ENCODE measurements at places on chromosomes 3 and 15.

GRCh38 chr3:105385179-105385578 is 18.5 kb downstream of the ALCAM start:
- H3K27me3 ChIP-seq, result no peaks in the 10 kb centered on the region
- H3K4me1 ChIP-seq, result peaks cover 9% of the 10 kb centered on the region
- no peak for DNase-seq
- H3K36me3 ChIP-seq, result peaks cover 16% of the 10 kb centered on the region

GRCh38 chr3:197327701-197328100 is 29.3 kb upstream of the DLG1 start:
- no peak overlapping the region for H3K27ac ChIP-seq
- H3K27me3 ChIP-seq, result no peaks in the 10 kb centered on the region
- DNase-seq, result no peak
- no peaks in the 10 kb centered on the region for H3K36me3 ChIP-seq
- H3K4me3 ChIP-seq, result no peak overlapping the region

DNA sequence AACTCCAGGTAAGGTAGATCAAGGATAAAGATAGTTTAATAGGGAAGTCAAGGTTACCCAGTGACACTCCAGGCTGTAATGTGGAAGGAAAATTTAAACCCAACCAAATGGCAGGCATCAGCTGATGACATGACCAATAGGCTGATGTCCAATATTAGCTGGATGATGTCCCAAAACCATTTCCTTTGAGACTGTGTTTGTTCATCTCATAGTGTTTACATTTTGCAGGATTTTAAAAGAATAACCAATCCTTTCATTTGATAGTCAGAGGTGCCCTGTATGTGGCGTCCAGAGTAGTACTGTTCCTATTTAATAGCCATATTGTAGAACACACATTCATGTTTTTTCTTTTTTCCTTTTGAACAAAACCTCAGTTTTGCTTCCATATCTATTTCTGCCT is 23.3 kb upstream of the TMEM158 start:
- DNase-seq, result no peak
- no peak overlapping the region for H3K27ac ChIP-seq
- no peak overlapping the region for H3K4me3 ChIP-seq

DNA sequence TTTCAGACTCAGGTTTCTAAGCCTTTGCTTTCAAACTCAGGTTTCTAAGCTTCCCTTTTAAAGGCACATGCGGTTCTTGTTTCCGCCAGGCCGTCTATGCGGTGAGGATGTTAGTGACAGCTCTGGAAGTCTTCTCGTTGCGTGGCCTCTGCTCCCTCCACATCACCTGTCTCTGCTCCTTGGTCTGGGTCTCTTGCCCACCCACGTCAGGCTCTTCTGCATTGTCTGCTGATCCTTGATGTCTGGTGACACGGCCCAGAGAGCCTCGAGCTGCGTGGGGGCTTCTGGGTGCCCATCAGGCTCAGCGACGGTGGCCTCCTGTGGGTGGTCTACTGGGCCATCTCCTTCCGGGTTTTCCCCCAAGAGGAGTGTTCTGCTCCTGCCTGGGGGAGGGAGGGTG is 30.5 kb downstream of the KLF13 start:
- no peak for DNase-seq
- no peaks in the 10 kb centered on the region for H3K27me3 ChIP-seq
- H3K27ac ChIP-seq, result no peak overlapping the region
